Activated CD4-positive, alpha-beta memory T cell treated with anti-CD3 and anti-CD28 coated beads for 36 hours (primary cell): ENCODE measurements at places on chromosomes 3 and 15. TPM values are rescaled to one million over a fixed set of nuclear protein-coding genes. Genes with fewer than 3 reads are reported as not detected.
A peak's percentile ranks its signal among the peaks of the same experiment; 100 is the strongest.

Gene CRABP1
- total RNA-seq: not detected

DNA sequence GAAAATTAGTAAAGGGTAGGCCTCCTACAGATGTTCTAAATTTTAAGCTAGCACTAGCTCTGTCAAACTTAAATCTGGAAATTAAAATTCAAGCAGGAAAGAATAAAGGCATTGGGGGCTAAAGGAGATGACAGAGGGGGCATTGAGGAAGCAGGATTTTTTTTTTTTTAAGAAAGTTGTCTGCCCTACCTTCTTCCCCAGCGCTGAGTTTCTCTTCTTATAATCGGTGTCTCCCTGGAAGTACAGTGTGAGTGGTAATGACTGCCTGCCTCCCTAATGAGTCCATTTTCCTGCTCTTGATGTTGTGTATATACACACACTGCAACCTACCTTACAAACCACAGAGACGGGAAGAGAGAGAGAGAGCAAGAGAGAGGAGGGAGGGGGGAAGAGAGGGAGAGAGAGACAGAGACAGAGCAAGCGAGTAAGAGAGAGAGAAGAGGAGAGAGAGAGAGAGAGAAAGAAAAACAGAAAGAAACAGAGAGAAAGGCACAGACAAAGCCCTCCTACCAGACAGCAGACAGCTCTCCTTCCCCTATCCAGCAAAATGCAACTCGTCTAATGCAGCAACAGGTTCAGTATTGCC, 47.0 kb downstream of the ZBTB20 start:
- H3K4me1 ChIP-seq: peaks cover 33% of the 10 kb centered on the region
- peaks cover 9% of the 10 kb centered on the region for H3K36me3 ChIP-seq
- no peaks in the 10 kb centered on the region for H3K27me3 ChIP-seq
- H3K27ac ChIP-seq: peak overlapping the region; percentile 49
- peak; percentile 12 for DNase-seq

- H3K4me1 ChIP-seq: no peaks in the 10 kb centered on the region
- no peak overlapping the region for H3K27ac ChIP-seq
- no peak for DNase-seq
Measured at GRCh38 chr3:85939074-85939482, 980.3 kb downstream of the CADM2 start.

- H3K27ac ChIP-seq: no peak overlapping the region
- no peak overlapping the region for H3K4me3 ChIP-seq
- no peak for DNase-seq
- H3K4me1 ChIP-seq: no peaks in the 10 kb centered on the region
- peaks cover 4% of the 10 kb centered on the region for H3K27me3 ChIP-seq
Measured at GRCh38 chr15:57406062-57406772, 29.9 kb downstream of the CGNL1 start.

Gene EBLN2
- 5.5 TPM for total RNA-seq

Gene TP53BP1
- total RNA-seq: 32.0 TPM

DNA sequence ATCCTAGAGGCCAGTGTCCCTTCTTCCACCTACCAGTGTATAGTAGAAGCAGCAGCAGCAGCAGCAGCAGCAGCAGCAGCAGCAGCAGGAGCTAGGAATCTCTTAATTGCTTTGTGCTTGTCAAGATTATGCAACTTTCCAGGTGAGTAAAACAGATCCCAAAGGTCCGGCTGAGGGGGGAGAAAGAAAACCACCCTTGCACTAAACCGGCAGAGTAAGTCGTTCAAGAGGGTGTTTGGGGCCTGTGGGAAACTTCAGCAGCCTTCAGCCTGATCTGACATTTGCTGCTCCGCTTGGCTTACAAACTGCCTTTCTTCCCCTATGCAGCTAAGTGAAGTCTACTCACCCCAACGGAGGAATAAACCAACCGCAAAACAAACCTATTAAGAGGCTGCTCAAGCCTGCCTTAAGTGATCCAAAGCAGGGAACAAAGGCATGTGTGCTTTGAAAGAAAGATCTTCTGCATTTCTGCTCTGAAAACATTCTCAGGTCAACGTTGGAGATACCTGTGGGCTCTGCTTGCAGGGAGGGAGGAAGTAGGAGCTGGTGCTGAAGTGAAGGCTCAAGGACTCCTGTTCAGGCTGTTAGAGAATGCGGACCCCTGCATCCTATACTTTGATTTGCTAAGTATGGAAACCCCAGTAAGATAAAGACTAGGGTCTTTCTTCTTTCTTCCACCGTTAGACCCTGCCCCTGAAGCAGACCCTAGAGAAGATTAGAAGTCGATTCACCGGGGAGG, 35.7 kb upstream of the DLG1 start:
- no peak overlapping the region for H3K27ac ChIP-seq
- peaks cover 14% of the 10 kb centered on the region for H3K27me3 ChIP-seq
- H3K4me3 ChIP-seq: no peak overlapping the region
- H3K4me1 ChIP-seq: no peaks in the 10 kb centered on the region

Gene ANKUB1
- total RNA-seq: not detected

Gene SLC22A14
- not detected for total RNA-seq

GRCh38 chr3:197394464-197395321, 96.3 kb upstream of the DLG1 start:
- DNase-seq: peak; percentile 84
- H3K4me1 ChIP-seq: peaks cover 19% of the 10 kb centered on the region
- H3K27ac ChIP-seq: no peak overlapping the region
- H3K4me3 ChIP-seq: no peak overlapping the region
- H3K36me3 ChIP-seq: no peaks in the 10 kb centered on the region

- DNase-seq: no peak
- H3K27ac ChIP-seq: peak overlapping the region; percentile 35
- H3K4me1 ChIP-seq: peaks cover 27% of the 10 kb centered on the region
- no peak overlapping the region for H3K4me3 ChIP-seq
Measured at GRCh38 chr3:195692354-195692685, 28.5 kb upstream of the MUC20 start.

DNA sequence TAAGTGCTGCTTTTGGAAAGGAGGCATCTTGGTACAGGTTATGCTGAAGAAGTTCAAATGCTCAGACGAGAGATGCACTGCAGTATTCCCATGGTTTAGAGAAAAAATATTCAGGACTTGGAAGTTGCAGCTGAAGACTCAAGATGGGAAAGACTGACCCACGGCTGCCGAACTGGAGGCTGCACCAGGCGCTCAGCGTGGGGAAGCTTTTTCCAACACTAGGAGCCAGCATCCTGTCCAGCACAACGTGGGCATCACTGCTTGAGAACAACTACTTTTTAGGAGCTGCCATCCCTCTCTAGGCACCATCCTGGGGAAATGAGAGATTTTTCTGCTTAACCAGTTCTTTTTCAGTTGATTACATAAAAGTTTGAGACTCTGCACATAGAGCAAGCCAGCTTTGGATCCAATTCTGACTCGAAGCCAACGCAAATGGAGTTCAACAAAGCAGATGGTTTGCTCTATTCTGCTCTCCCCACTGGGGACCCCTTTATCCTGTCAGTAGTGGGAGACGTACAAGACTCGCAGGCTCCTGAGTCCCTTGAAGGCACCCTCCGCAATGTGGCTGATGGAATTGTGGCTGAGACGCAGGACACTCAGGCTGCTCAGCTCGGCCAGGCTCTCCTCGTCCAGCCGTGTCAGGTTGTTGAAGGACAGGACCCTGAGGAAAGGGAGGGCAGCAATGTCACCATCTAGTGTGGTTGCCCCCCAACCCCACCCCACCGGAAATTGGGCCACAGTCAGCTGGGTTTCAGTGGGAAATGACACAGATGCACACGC, 93.8 kb downstream of the LRIG1 start:
- DNase-seq: no peak
- H3K4me1 ChIP-seq: no peaks in the 10 kb centered on the region
- no peak overlapping the region for H3K27ac ChIP-seq
- no peaks in the 10 kb centered on the region for H3K27me3 ChIP-seq

DNA sequence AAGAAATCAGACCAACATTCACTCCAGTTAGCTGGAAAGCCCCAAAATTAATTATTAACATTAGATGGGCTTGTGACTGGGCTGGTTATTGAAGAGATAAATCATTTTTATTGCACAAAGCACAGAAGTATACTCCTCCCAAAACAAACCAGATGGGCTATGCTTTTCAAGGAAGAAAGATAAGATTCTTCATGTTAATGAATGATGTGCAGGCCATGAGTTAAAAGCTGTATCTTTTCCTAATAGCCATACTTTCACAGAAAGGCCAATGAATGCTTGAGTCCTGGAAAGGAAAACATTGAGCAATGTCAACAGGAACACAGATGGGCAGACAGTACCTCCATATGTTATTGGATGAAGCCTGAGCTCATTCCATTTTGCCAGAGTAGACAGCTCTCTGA, 55.4 kb downstream of the OCA2 start:
- no peak overlapping the region for H3K4me3 ChIP-seq
- no peak for DNase-seq
- peaks cover 18% of the 10 kb centered on the region for H3K27me3 ChIP-seq
- no peak overlapping the region for H3K27ac ChIP-seq

GRCh38 chr3:49387721-49388120, 24.1 kb downstream of the RHOA start:
- H3K27ac ChIP-seq: no peak overlapping the region
- H3K36me3 ChIP-seq: peaks cover 9% of the 10 kb centered on the region
- H3K4me1 ChIP-seq: peaks cover 48% of the 10 kb centered on the region

DNA sequence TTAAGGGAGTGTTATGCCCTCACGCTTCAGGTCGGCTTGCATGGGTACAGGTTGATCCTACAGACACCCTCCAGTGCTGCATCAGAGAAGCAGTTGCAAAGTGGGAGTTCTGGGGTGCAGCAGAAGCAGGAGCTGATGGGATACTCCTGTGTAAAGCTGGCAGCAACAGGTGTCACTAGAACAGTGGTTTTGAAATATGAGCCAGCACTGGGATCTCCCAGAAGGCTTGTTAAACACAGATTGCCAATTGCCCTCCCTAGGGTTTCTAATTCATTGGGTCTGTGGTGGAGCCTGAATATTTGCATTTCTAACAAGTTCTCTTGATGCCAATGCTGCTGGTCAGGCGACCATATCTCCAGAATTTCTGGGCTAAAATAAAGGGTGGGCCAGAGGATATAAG, 350.4 kb downstream of the CLSTN2 start:
- H3K27ac ChIP-seq: no peak overlapping the region
- H3K4me3 ChIP-seq: no peak overlapping the region
- no peaks in the 10 kb centered on the region for H3K4me1 ChIP-seq
- H3K27me3 ChIP-seq: no peaks in the 10 kb centered on the region

DNA sequence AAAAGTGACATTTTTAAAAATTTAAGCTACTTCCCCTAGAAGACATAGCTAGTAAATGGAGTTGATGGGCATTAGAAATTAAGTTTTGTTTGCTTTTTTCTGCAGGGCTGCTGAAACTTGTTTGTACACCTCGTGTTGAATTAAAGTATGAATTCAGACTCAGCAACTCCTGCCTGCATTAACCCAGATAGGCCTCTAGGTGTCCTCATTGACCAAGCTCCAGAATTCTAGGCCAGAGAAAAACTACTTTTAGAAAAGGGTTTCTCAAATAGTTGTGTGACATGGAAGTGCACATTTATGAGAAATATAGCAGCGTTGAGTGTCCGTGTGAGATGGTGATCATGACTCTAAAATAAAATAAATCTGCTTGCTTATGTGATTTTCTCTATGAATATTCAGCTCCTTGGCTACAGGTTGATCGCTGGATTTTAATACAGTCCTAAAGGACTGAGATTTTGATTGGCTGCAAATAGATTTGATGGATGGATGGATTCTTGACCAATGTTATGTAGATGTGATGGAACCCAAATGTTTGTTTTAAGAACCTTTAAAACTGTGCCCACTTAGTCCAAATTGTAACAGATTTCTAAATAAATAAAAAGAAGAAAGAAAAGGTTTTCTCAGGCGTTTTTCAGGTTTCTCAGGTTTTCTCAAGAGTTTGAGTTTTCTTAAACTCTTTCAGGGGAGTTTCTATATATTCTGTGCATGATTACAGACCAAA, 39.4 kb upstream of the LMOD3 start:
- DNase-seq: peak; percentile 35
- H3K36me3 ChIP-seq: no peaks in the 10 kb centered on the region
- H3K27ac ChIP-seq: no peak overlapping the region
- peaks cover 14% of the 10 kb centered on the region for H3K4me1 ChIP-seq

Gene SCN11A
- 0.05 TPM for total RNA-seq

DNA sequence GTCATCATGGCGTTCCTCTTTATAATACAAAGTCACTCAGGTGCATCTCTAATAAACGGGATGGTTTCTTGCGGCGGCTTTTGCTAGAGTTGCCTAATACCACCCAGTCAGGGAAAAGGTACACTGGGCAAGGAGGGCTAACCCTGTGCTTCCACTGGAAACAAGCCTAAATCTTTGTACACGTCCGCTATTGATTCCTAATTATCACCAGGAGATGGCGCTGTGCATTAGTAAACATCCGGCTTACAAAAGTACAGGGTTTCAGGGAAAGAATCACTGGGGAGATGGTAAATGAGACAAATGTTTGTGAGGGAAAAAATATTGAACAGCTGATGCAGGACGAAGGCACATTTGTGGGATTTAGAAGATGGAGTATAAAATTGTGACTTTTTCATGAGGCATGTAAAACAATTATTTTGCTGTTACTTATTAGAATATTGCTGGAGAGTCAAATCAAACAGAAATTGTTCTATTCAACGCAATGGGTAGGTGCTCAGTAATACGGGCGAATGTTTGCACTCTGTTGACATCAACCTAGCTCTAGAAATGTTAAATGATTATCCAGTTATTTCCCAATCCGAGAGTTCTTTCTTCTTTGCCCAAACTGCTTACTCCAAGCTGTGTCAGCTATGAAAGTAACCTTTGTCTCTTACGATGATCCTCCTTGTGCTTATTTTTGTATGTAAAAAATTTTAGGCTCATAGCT, 50.6 kb downstream of the GMNC start:
- no peaks in the 10 kb centered on the region for H3K27me3 ChIP-seq
- no peaks in the 10 kb centered on the region for H3K36me3 ChIP-seq
- H3K4me1 ChIP-seq: no peaks in the 10 kb centered on the region
- no peak overlapping the region for H3K27ac ChIP-seq

DNA sequence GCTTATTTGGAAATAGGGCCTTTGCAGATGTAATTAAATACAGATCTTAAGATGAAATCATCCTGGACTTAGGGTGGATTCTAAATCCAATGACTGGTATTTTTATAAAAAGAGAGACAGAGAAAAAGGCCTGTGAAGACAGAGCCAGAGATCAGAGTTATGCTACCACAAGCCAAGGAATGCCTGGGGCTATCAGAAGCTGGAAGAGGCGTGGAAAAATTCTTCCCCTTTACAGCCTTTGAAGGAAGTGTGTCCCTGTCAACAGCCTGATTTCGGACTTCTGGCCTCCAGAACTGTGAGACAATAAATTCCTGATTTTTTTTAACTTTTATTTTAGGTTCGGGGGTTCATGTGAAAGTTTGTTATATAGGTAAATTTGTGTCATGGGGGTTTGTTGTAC, 154.1 kb upstream of the CADPS start:
- H3K27me3 ChIP-seq: no peaks in the 10 kb centered on the region
- no peak overlapping the region for H3K4me3 ChIP-seq
- no peaks in the 10 kb centered on the region for H3K4me1 ChIP-seq
- DNase-seq: no peak

- no peaks in the 10 kb centered on the region for H3K4me1 ChIP-seq
- H3K36me3 ChIP-seq: no peaks in the 10 kb centered on the region
- no peak overlapping the region for H3K27ac ChIP-seq
- H3K4me3 ChIP-seq: no peak overlapping the region
- no peak for DNase-seq
- H3K27me3 ChIP-seq: peaks cover 4% of the 10 kb centered on the region
Measured at GRCh38 chr3:194035406-194036138, 100.4 kb upstream of the HES1 start.

Gene TNFAIP8L3
- total RNA-seq: not detected
